Panc1 (cell line): ENCODE measurements at places on chromosomes 7 and 10. TPM values are rescaled to one million over a fixed set of nuclear protein-coding genes. Genes with fewer than 3 reads are reported as not detected.

Gene TMEM209
- 32.3 TPM for total RNA-seq

Gene ABCB4
- total RNA-seq: 0.18 TPM

Gene FFAR4
- total RNA-seq: 0.92 TPM

Gene DPYSL4
- 9.9 TPM for total RNA-seq

Gene GHRHR
- not detected for total RNA-seq

Gene CCL24
- total RNA-seq: not detected

Gene ACSM6
- not detected for total RNA-seq

Gene GDF2
- not detected for total RNA-seq

Gene ZDHHC4
- 113 TPM for total RNA-seq

Gene XRCC2
- 10.3 TPM for total RNA-seq

Gene TAC1
- total RNA-seq: 0.13 TPM

Gene MYPN
- total RNA-seq: 39.1 TPM

Gene ZNF467
- total RNA-seq: 18.1 TPM

Gene TAS2R60
- total RNA-seq: not detected

Gene PRKAR2B
- 0.51 TPM for total RNA-seq

GRCh38 chr10:26503911-26504310 lies 65.8 kb downstream of the APBB1IP start:
- DNase-seq: no peak

DNA sequence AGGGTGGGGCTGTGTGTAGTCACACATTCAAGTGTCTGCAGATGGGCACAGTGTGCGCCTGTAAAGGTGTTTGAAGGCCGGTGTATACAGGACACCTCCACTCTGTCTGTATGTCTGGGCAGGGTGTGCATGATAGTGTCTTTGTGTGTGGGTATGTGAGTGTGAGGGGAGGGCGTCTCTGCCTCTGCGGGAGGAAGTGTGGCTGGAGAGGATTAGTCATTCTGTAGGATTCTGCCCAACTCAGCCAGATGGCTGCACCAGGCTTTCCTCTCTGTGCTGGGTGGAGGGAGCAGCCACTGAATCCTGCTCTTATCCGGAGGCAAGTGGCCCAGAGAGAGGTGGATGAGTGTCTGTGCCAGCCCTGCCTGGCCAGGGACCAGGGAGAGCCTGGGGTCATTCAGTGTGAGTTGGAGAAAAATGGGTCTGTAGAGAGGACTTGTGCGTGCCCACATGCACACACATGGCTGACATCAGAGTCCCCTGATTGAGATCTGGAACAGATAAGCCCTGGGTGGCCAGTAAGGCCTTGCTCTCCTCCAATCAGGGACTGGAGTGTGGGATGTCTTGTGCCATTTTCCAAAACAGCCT lies 1.7 kb downstream of the SFXN3 start:
- DNase-seq: no peak

DNA sequence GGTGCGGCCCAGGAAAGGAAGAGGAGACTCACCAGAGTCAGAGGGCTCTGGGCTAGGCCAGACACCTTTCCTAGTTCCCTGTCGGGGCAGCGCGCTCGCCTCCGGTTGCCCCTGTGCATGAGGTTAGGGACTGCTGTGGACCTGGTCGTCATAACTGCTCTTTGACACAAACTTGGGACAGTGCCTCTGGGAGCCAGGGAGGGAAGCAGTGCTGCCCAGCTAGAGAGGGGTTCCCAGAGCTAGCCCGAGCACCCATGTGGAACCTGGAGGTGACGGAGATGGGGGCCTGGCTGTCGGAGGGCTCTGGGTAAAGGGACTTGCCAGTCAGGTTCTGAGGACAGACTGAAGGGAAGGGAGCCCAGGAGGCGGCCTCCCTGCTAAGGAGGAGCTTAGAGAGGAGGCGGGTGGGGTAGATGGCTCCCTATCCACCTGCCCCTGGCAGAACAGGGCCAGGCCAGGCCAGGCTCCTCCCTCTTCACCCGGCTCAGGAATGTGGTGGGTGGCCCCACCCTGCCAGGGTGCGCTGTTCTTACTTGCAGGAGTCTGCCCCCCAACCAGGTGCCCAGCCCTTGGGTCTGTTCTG lies 29.7 kb downstream of the AGAP3 start:
- no peak for DNase-seq

DNA sequence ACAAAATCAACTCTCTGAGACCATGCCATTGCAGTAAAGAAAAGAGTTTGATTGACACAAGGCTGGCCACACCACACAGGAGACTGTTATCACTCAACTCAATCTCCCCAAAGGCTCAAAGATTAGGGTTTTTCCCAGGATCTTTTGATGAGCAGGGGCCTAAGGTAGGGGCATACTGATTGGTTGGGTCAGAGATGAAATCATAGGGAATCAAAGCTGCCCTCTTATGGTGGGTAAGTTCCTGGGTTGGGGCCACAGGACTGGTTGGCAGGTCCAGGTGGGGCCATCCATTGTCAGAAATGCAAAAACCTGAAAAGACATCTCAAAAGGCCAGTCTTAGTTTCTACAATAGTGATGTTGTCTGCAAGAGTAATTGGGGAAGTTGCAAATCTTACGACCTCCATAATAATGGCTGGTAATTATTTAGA lies 91.6 kb downstream of the AKR1D1 start:
- no peak for DNase-seq

DNA sequence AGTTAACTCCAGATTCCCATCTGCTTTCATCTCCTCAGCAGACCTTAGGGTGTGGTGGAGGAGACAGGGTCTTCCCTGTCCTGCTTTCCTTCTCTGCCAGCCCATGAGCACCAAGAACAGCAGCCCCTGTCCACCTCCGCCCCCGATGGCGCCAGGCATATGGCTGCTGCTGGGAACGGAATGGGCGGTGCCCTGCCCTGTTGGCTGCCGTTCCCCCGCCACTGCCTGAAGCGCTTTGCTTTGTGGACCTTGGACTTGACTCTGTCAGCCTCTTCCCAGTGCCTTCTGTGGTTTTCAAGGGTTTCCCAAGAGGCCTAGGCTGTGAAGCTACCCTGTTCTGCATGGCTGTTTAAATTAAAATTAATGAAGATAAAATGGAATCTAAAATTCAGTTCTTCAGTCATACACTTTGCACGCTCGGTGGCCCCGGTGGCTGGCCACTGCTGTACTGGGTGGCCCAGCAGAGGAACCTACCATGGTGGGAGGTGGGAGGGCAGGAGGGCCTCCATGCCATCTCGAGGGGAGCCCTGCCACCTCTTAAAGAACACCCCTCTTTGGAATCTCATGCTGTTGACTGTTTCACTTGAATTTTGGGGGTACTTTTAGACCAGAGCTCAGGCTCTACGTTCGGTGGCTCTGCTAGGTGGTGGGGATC lies 78.7 kb downstream of the NKX6-2 start:
- no peak for DNase-seq

DNA sequence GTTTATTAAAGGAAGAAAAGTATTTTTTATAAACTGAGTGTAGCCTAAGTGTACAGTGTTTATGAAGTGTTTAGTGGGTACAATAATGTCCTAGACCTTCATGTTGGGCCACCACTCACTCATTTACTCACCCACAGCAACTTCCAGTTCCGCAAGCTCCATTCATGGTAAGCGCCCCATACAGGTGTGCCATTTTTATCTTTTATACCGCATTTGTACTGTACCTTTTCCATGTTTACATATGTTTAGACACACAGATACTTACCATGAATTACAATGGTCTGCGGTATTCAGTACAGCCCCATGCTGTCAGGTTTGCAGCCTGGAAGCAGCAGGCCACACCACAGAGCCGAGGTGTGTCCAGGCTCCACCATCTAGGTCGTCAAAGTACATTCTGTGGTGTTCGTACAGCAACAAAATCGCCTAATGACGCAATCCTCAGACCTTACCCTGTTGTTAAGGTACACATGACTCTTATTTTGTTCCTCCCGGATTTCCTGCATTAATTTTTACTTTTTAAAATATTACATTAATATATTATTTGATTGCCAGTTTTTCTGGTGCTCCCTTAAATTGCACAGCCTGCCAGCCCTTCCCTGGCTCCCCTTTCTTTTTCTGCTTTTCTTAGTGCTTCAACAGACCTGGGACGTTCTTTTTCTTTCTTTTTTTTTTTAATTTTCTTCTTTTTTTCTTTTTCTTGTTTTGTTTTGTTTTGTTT lies 881 bp upstream of the SSBP1 start:
- no peak for DNase-seq

- DNase-seq: no peak
Measured at GRCh38 chr10:80468002-80468401, 13.9 kb downstream of the TSPAN14 start.

DNA sequence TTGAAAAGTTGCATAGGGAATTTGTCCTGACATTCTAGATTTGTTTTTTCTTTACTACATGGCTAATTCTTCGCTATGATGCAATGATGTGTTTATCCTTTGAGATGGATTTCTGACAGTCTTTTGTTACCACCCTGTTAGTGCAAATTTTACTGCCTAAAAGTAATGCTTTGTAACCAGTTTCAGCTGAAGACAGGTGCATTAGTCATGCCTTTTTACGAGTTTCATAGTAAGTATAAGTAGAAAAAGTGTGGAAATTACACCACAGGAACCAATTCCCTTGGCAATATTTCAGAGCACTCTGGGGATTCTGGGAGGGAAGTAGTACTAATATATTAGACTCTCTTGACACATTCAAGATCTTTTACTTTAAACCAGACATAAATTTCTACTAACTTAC lies 257.8 kb upstream of the DKK1 start:
- no peak for DNase-seq

DNA sequence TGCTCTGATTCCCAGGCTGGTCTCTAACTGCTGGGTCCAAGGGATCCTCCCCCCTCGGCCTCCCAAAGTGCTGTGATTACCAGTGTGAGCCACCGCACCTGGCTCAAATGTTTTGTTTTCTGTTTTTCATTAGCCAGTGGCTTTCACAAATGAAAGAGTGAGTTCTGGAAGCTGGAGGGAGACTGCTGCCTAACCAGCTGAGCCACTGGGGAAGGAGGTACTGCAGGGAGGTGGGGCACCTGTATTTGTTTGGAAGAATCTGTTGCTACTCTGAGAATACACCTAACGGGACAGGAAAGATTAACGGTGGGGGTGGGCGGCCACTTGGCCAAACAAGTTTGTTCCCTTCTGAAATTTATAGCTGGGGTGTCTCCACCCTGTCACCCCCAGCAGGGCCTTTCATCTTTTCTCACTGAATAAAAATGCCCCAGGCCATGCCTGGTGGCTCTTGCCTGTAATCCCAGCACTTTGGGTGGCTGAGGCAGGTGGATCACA lies 4.7 kb downstream of the STOX1 start:
- DNase-seq: no peak

DNA sequence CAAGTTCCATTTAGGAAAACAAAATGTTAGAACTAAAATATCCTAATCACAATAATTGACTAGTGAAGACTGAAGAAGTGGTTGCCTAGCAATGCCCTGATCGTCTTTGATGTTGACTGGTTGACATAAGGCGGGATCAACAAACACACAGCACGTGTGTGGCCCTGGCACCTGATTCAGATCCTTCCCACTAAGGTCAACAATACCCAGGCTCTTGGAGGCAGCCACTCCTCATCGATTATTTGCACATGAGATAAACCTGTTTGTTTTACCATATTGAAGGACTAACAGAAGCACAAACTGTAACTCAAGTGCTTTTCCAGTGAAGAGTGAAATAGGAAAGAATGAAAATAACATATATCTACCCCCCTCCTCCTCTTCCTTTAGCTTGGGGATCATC lies 15.6 kb downstream of the FANK1 start:
- no peak for DNase-seq

- DNase-seq: peak; percentile 12
Measured at GRCh38 chr7:105439174-105439893, 50.6 kb upstream of the SRPK2 start.

DNA sequence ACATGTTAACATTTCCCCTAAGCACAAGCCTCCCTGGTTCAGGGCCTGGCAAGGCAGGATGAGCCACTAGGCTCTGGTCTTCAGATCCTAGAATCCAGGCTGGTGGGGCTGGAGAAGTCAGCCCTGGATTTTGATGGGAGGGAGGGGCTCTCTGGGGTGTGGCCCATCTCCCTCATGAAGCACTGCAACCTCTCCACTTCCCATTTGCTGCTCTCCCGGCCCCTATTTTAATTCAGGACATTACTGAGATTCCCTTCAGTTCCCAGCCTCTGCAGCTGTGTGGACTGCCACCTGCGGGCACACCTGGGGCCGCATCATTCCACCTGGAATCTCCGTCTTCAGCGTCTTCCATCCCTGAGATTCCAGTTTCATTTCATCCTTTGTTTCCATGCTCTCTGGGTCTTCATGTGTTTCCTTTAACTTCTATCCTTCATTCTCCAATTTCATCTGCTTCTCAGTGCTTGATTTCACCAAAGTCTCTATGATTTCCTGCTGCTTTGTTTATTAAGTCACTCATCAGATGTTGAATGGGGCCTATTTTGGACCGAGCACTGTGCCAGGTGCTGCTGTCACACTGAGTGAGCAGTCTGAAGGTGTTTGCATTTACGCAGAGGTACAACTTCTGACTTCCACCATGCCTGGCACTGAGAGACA lies 253.6 kb downstream of the WDR37 start:
- no peak for DNase-seq

DNA sequence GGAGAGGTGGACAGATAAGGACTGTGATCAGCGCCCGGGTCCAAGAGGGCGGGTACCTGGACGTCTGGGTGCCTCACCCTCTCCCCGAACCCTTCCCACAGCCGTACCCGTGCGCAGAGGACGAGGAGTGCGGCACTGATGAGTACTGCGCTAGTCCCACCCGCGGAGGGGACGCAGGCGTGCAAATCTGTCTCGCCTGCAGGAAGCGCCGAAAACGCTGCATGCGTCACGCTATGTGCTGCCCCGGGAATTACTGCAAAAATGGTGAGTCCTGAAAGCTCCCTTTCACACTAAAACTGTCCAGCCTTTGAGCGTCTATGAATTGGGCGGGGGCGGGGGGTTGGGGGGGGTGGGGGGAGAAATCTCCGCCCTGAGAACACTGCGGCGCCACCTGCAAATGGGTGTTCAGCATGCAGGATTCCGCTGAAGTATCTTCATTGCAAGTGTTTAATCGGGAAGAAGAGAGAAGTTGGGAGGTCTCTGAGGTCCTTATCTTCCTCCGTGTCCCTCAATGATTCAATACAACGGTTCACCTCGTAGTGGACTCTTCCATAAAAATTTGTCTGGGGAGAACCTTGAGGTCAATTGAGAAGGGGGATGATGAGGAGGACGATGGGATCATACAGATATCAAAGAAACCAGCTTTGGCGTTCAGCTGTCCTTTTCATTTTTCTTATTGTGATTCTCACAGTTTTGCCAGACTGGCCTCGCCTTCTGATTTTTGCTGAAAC lies 906 bp downstream of the DKK1 start:
- DNase-seq: no peak

DNA sequence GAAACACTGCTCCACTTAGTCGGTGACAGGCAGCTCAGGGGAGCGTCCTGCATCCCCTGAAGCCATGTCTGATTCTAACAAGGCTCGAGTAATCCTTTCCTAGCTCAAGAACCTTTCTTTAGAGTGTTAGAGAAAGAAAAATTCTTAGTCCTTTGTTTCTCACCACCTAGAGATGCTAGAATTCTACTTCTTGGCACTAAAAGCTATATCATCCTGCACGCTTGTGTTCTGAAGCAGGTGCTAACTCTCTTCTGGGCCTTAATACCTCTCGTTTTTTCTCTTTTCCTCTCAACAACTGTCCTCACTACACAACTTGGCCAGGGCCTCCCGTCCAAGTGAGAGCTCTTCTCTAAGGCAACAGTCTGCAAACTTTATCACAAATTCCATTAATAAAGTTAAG lies at the start of gene LYZL2:
Gene LYZL2 (minus strand): TSS at position 101 of the 400 bp plus-strand sequence. CDS start 2,838 bp downstream, outside the sequence.
- no peak for DNase-seq
